ENCODE measurements at places on chromosomes 6 and 20. TPM values are rescaled to one million over a fixed set of nuclear protein-coding genes. Genes with fewer than 3 reads are reported as not detected.

- no peak for DNase-seq
- peak overlapping the region; percentile 39 for H3K27ac ChIP-seq
- H3K27me3 ChIP-seq: no peaks in the 10 kb centered on the region
- peaks cover 38% of the 10 kb centered on the region for H3K4me1 ChIP-seq
- H3K4me3 ChIP-seq: no peak overlapping the region
- peaks cover 13% of the 10 kb centered on the region for H3K36me3 ChIP-seq
Measured at GRCh38 chr6:158042245-158042798, 60.7 kb downstream of the SYNJ2 start.

- no peaks in the 10 kb centered on the region for H3K27me3 ChIP-seq
- H3K4me3 ChIP-seq: no peak overlapping the region
- no peak overlapping the region for H3K27ac ChIP-seq
- DNase-seq: no peak
- H3K4me1 ChIP-seq: peaks cover 6% of the 10 kb centered on the region
Measured at GRCh38 chr6:166724576-166724975, 97.5 kb upstream of the RPS6KA2 start.

Gene SNX21
- 3.0 TPM for total RNA-seq

- no peak for DNase-seq
- H3K4me1 ChIP-seq: no peaks in the 10 kb centered on the region
- no peak overlapping the region for H3K4me3 ChIP-seq
- H3K27me3 ChIP-seq: no peaks in the 10 kb centered on the region
Measured at GRCh38 chr6:146123616-146124015, 94.8 kb downstream of the GRM1 start.

GRCh38 chr6:21305893-21306332, 287.6 kb upstream of the SOX4 start:
- H3K27me3 ChIP-seq: no peaks in the 10 kb centered on the region
- no peak overlapping the region for H3K4me3 ChIP-seq
- H3K27ac ChIP-seq: no peak overlapping the region
- H3K4me1 ChIP-seq: no peaks in the 10 kb centered on the region
- H3K36me3 ChIP-seq: no peaks in the 10 kb centered on the region
- DNase-seq: no peak

Gene CDH4
- 0.61 TPM for total RNA-seq

- H3K27me3 ChIP-seq: no peaks in the 10 kb centered on the region
- no peaks in the 10 kb centered on the region for H3K36me3 ChIP-seq
- no peak overlapping the region for H3K4me3 ChIP-seq
Measured at GRCh38 chr20:29689411-29690225, 1567.8 kb upstream of the DEFB115 start.

Gene TSBP1
- total RNA-seq: not detected

- H3K36me3 ChIP-seq: no peaks in the 10 kb centered on the region
- no peak for DNase-seq
- H3K27ac ChIP-seq: no peak overlapping the region
- no peak overlapping the region for H3K4me3 ChIP-seq
Measured at GRCh38 chr20:1295276-1295930, 29.3 kb downstream of the SNPH start.

DNA sequence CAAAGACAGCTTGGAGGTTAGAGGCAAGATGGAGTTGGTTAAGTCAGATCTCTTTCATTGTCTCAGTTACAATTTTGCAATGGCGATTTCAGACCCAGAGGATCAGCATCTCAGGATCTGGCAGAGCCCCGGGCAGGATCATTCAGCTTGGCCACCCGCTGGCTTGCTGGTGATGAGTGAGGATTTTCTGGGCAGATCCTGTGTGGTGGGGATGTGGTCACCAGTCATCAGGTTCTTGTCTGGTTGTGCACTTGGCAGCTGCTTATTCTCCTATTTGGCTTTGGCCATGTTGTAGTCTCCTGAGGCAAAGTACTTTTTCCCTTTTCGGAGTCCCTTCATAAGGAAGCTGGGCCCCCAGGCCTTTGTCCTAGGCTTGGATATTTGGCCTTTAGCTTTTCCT, 953.9 kb downstream of the KIF16B start:
- no peaks in the 10 kb centered on the region for H3K4me1 ChIP-seq
- H3K36me3 ChIP-seq: no peaks in the 10 kb centered on the region
- H3K27ac ChIP-seq: no peak overlapping the region
- no peak overlapping the region for H3K4me3 ChIP-seq

- H3K27ac ChIP-seq: no peak overlapping the region
- no peak overlapping the region for H3K4me3 ChIP-seq
- no peak for DNase-seq
- H3K27me3 ChIP-seq: no peaks in the 10 kb centered on the region
- H3K4me1 ChIP-seq: peaks cover 3% of the 10 kb centered on the region
Measured at GRCh38 chr6:148868314-148868713, 121.5 kb downstream of the UST start.

Gene WFDC5
- total RNA-seq: 0.52 TPM

DNA sequence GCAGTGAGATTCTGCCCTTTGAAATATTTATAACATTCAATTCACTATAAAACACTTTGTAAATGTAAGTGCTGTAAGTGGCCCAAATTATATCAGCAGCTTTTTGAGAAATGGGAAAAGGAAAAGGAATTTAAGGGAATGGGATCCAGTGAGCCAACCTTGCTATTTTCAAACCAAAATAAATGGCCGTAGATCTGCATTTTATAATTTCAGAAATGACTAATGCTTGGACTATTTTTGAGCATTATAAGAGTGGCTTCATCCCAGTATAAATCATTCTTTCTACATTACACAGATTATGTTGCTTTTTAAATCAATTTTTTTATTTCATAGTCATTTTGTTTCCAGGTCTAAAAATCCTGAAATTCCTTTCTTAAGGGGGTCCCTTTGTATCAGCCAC, 49.2 kb downstream of the ANKRD6 start:
- DNase-seq: no peak
- H3K4me3 ChIP-seq: no peak overlapping the region
- no peaks in the 10 kb centered on the region for H3K27me3 ChIP-seq
- no peaks in the 10 kb centered on the region for H3K36me3 ChIP-seq

Gene COX7A2
- total RNA-seq: 447 TPM

DNA sequence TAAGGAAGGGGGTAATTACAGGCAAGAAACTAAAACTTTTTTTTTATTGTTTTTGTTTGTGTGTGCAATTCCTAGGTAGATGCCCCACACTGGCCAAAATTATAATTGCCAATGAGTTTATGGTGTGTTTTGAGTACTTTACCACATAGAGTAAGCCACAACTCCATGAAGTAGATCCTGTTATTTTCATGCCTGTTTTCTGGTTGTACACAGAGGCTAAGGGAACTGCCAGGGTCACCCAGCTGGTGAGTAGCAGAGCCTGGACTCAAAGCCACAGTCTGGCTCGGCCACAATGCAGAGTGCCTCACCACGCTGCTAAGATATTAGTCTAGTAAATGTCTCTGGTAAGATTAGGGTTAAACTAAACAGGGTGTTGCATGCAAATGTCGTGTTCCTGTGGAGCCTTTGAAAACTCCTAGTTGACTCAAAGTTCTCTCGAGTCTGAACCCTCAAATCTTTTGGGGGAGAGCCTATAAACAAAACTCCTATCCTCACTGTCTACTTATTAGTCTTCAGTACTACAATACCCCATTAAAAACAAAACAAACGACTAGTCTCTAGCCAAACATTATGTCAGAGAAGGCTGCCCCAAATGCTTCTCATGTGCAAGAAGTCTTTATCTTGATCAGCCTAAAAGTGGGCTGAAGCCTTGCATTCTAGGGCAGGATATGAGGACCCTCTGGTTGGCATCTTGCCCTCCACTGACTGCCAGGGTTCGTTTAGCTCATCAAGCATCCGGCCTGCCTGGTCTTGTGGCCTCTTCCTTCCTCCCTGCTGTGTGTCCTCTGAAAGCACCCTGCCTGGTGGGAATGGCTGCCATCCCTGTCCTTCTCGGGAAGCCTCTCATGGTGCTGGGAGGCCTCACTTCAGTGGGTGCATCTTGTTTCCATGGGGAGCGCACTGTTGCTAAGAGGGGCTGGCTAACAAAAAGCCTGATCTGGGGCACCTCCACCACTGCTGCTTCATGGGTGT, 4.2 kb downstream of the DUSP22 start:
- peaks cover 14% of the 10 kb centered on the region for H3K4me1 ChIP-seq
- peaks cover 3% of the 10 kb centered on the region for H3K27me3 ChIP-seq
- no peak overlapping the region for H3K4me3 ChIP-seq
- no peak for DNase-seq

Gene EEF1A2
- 0.19 TPM for total RNA-seq

- DNase-seq: no peak
- H3K4me1 ChIP-seq: no peaks in the 10 kb centered on the region
- no peaks in the 10 kb centered on the region for H3K36me3 ChIP-seq
Measured at GRCh38 chr20:62572980-62573379, 69.3 kb upstream of the SLCO4A1 start.

DNA sequence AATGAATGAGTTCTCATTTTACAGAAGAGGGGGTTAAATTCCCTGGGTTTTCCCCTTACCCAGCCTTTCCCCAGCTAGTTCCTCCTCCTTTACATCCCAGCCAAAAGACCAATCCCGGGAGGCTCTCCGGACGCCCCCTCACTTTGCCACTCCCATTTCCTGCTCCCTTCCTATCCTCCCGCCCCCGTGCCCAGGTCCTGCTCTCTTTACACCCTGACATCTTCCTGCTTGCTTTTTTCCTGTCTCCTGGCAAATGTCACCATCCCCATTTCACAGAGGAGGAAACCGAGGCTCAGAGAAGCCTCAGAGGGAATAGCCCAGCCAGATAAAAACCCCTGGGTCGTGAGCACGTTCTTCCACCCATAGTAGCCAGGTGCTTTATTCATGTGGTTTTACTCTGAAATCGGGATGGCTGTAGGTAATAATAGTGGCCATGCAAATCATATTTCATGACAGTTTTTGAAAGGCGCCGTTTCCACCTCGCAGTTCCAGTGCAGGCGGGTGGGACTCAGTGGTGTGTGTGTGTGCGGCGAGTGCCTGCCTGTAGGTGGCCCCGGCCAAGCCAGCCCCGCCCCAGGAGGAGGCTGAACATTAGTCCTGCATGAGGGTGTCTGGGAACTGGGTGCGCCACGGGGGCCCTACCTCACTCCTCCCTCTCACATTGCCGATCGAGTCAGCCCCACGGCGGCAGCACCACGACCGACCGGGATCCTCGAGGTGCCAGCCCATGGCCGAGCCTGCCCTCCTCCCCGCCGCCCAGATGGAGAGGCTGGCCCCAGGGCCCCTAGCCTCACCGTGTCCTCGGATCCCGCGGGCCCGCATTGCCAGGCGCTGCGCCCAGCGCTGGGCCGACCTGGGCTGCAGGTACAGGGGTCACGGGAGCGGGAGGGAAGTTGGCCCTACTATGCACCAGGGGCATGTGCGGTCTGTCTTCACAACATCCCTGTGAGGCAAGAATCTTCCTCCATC, at the start of gene ARHGAP40:
ARHGAP40 (plus strand) TSS at position 594 of the 969 bp plus-strand sequence.
- H3K4me1 ChIP-seq: no peaks in the 10 kb centered on the region
- no peak within 1 kb of the TSS for H3K27ac ChIP-seq
- no peak for DNase-seq

DNA sequence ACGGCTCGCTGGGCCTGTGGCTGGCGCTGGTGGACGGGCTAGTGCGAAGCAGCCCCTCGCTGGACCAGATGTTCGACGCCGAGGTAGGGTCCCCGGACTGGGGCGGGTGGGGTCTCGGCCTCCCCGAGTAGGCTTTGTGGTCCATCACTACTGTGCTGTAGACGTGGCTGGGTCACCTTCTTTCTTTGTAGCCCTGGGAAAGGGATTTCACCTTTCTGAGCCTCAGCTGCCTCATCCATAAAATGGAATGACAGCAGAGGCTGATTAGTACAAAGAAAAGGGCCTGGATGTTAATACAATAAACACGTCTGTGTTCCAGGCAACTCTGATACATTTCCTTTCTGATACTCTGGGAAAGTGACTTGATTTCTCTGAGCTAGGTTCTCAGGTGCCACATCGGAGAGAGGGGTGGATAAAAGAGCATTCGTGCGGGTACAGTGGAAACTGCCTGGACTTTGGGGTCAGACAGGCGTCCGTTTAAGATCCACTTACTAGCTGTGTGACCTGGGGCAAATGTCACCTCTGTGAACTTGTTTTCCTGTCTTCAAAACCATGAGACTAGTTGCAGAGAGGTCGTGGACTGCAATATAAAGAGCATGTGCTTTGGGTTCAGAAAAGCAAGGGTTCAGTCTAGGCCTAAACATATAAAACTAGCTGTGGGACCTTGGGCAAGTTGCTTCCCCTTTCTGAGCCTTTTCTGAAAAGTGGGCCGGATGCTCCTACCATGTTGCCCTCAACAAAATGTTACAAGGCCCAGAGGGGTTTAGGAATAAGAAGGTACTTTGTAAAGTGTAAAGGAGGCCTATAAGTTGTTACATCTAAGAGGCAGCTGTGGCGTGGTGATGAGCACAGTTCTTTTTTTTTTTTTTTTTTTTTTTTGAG, 896 bp downstream of the SYS1 start:
- peaks cover 6% of the 10 kb centered on the region for H3K4me1 ChIP-seq
- DNase-seq: no peak
- peak overlapping the region; percentile 82 for H3K4me3 ChIP-seq
- no peaks in the 10 kb centered on the region for H3K27me3 ChIP-seq
- H3K27ac ChIP-seq: peak overlapping the region; percentile 82
- peaks cover 33% of the 10 kb centered on the region for H3K36me3 ChIP-seq

GRCh38 chr6:153149891-153150290, 18.8 kb upstream of the RGS17 start:
- H3K27me3 ChIP-seq: no peaks in the 10 kb centered on the region
- H3K4me1 ChIP-seq: no peaks in the 10 kb centered on the region
- H3K27ac ChIP-seq: no peak overlapping the region
- H3K4me3 ChIP-seq: no peak overlapping the region
- H3K36me3 ChIP-seq: no peaks in the 10 kb centered on the region

DNA sequence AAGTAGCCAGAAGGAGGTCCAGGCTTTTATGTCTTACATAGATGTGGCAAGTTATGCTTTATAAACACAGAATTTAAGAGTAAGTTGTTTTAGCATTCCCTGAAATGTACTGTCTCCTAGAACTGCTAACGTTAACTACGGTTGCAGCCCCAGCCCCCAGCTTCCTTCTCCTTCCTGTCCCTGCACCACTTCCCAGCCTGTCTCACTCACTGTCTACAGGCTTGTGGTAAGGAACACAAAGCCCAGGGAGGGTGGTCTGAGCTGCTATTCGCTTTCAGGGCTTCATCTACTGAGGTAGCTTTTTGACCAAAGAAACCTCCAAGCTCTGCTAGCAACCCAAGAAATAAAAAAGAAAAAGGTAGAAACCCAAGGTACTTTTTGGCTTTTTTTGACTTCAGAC, 35.9 kb downstream of the PCSK2 start:
- no peak overlapping the region for H3K27ac ChIP-seq
- DNase-seq: no peak
- H3K27me3 ChIP-seq: no peaks in the 10 kb centered on the region
- no peaks in the 10 kb centered on the region for H3K36me3 ChIP-seq
- no peak overlapping the region for H3K4me3 ChIP-seq

GRCh38 chr20:31667315-31668285, 29.9 kb downstream of the COX4I2 start:
- peaks cover 61% of the 10 kb centered on the region for H3K36me3 ChIP-seq
- peak overlapping the region; percentile 59 for H3K27ac ChIP-seq
- no peak overlapping the region for H3K4me3 ChIP-seq
- no peak for DNase-seq
- H3K27me3 ChIP-seq: no peaks in the 10 kb centered on the region
- H3K4me1 ChIP-seq: peaks cover 76% of the 10 kb centered on the region

GRCh38 chr6:110728501-110728900, 86.8 kb downstream of the CDK19 start:
- DNase-seq: no peak
- no peak overlapping the region for H3K27ac ChIP-seq
- no peaks in the 10 kb centered on the region for H3K27me3 ChIP-seq
- no peak overlapping the region for H3K4me3 ChIP-seq
- H3K36me3 ChIP-seq: peaks cover 2% of the 10 kb centered on the region

- no peak overlapping the region for H3K27ac ChIP-seq
- no peaks in the 10 kb centered on the region for H3K4me1 ChIP-seq
- DNase-seq: no peak
- H3K27me3 ChIP-seq: no peaks in the 10 kb centered on the region
- H3K36me3 ChIP-seq: peaks cover 58% of the 10 kb centered on the region
Measured at GRCh38 chr20:3869839-3870634, 19.1 kb upstream of the PANK2 start.

Gene CALHM6
- total RNA-seq: 43.4 TPM

Gene PDE7B
- total RNA-seq: 4.4 TPM

Data from thymus (tissue), 14 donors.